Sciatic nerve (tissue), 2 donors: ENCODE measurements at places on chromosomes 16 and 17. TPM values are rescaled to one million over a fixed set of nuclear protein-coding genes. Genes with fewer than 3 reads are reported as not detected.

The C16orf86 gene
- 8.6 TPM for total RNA-seq

The GHDC gene
- total RNA-seq, result 22.7 TPM

The SCIMP gene
- total RNA-seq, result 4.9 TPM

The TBC1D26 gene
- total RNA-seq, result 0.27 TPM

The ZACN gene
- total RNA-seq, result not detected

The RPRML gene
- not detected for total RNA-seq

The NLRP1 gene
- total RNA-seq, result 51.4 TPM

The SLC16A11 gene
- total RNA-seq, result 0.89 TPM

The SIRT7 gene
- 17.7 TPM for total RNA-seq

The HBA2 gene
- 11,939 TPM for total RNA-seq

The TNFRSF17 gene
- not detected for total RNA-seq

The PYY gene
- total RNA-seq, result not detected

The LRRC75A gene
- total RNA-seq, result 7.0 TPM

The KCNJ18 gene
- total RNA-seq, result not detected

The EVI2B gene
- total RNA-seq, result 15.7 TPM

The CDH13 gene
- 7.5 TPM for total RNA-seq

DNA sequence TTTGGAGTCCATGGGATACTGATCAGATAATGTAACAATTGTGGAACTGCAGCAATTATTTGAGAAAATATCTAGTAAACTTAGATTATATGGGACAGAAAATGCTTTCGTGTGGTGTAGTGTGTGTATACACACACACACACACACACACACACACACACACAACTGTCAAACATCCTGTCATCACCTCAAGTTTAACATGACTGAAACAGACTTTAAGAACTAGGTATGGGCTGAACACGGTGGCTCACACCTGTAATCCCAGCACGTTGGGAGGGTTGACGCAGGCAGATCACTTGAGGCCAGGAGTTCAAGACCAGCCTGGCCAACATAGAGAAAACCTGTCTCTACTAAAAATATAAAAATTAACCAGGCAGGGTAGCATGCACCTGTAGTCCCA is 544 bp upstream of the EVI2A start:
- no peak for DNase-seq

GRCh38 chr17:627051-627450 is 87.6 kb downstream of the VPS53 start:
- DNase-seq, result no peak

GRCh38 chr17:80881306-80881705 is 110.3 kb upstream of the CHMP6 start:
- peak; percentile 36 for DNase-seq

GRCh38 chr16:66344533-66345145 is 21.9 kb upstream of the CDH5 start:
- DNase-seq, result no peak

- DNase-seq, result no peak
These were observed 7.8 kb downstream of the CDRT15 start for GRCh38 chr17:14228903-14229302.

GRCh38 chr17:16429083-16429482 is 13.7 kb downstream of the TRPV2 start:
- no peak for DNase-seq

- no peak for DNase-seq
These were observed 10.2 kb downstream of the COTL1 start for GRCh38 chr16:84607694-84608093.

GRCh38 chr16:65500919-65501318 is 379.1 kb upstream of the CDH11 start:
- no peak for DNase-seq

DNA sequence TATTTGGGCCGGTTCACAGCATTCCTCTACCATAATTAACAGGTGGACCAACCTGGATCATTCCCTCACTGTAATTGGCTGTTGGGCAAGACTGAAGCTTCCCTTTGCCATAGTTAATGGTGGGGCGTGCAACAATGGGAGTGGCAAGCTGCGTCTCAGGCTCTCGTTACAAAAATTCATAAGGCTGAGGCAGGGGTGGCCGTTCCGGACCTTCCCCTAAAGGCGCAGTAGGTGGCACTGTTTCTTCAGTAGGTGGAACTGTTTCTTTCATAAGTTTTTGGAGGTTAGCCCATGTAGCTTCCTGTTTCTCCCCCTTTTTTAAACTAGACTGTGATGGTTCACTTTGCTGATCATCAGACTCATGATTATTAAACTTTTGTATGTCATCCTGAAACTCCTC is 17.0 kb upstream of the TMC5 start:
- DNase-seq, result no peak

- no peak for DNase-seq
These were observed 140.4 kb downstream of the ENGASE start for GRCh38 chr17:79214940-79215604.

DNA sequence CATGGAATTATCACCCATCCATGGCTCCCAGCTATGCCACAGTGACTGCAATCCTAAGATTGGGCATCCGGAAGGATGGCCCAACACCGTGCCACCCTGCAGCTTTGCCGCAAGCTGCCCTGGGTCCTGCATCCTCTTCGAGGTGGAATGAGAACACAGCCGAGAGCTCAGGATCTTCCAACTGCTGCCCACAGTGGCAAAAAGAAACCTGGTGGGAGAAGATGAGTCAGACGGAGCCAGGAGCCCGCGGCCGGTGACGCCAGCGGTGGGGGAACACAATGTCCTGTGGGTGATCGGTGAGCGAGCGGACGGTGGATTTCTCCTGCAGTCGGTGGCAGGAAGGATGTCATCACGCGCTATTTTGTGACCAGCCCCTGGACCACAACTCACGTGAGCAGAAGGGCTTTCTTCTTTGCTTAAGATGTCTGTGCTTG is 20.1 kb downstream of the CD7 start:
- peak; percentile 83 for DNase-seq

GRCh38 chr16:8963010-8963820 is 491 bp downstream of the USP7 start:
- DNase-seq, result no peak

DNA sequence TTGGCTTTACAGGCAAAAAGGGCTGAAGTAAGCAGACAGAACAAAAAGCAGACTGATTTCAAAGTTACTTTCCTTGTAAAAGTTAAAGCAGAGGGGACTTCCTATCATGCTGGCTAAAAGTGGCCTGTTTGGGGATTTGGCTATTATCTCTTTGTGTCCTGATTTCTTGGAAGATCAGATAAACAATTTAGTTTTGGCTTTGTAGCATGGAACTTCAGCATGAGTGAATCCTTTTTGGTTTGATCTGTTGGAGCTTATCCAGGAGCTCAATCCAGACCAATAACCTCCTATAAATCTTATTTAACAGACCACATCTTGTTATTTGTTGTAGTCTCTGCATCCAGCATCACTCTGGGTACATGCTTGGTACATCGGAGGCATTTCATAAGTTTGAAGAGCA is 8.9 kb upstream of the RNF112 start:
- no peak for DNase-seq
